ENCODE measurements at places on chromosomes 6 and 20.

- no peak for DNase-seq
These were observed 3.0 kb downstream of the CD83 start for GRCh38 chr6:14120546-14120945.

- no peak for DNase-seq
These were observed 1.2 kb upstream of the HDDC2 start for GRCh38 chr6:125302840-125303511.

DNA sequence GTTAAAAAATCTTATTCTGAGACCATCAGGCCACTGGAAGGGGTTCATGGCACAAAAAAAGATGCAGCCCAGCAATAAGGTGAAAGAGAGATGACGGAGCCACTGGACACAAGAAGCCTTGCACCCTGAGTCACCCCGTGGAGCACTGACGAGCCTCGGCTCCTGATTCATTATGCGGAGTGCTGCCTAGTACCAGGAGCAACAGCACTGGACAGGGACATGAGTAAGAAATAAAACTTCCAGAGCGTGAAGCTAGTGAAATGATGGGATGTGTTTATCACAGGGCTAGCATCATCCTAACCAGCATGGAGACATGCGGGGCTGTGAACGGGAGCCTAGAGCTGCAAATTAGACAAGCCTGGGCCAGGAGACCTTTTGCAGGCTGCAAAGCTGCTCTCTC lies 53.3 kb downstream of the RNASET2 start:
- no peak for DNase-seq

DNA sequence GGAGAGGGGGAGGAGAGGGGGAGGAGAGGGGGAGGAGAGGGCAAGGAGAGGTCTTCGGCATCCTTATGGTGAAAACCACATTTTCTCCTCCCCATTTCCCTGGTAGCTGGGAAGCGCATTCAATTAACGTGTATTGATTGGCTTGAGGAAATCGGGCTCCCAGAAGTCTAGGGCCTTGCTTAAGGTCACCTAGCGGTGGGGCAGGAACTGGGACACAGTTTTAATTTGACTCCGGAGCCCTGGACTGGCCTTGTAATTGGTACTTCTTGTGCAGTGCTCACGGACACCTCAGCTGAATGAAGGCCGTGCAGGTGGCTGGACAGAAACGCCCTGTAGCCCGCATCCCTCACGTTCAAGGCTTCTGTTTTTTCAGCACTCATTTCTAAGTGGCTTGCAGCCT lies 42.8 kb downstream of the CTCFL start:
- DNase-seq = peak; percentile 23

DNA sequence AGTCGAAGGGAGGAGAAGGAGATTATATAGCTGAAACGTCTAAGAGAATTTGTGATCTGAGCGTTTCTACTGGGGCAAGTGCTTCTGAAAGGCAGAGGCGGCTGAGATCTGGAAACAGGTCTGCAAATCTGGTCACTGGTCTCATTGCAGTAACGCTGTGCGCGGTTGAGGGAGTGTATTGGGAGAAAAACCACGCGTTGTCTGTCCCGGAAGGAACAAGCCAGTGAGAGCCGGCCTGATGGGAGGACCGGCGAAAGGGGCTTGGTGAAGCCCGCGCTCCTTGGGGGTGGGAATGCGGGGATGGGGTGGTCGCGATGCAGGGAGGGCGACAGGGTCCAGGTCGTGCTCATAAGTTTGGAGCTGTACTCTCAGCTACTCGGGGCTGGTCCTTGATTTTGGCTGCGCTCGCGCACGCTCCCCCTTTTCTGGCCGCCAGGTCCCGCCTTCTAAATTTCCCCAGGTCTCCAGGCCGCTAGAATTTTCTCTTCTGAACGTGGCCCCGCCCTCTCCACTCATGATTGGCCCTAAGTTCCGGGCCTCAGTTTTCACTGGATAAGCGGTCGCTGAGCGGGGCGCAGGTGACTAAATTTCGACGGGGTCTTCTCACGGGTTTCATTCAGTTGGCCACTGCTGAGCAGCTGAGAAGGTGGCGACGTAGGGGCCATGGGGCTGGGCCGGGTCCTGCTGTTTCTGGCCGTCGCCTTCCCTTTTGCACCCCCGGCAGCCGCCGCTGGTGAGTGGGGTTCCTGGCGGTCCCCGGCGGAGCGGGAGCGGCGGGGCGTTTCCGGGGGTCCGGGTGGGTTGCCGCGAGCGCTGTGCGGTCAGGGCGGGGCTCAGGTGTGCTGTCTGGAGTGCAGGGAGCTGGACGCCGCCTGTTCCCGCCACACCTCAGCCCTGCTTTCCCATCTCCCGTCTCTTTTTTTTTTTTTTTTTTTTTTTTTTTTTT lies at the start of gene MICB:
Gene MICB (plus strand): TSS at position 615 of the 946 bp plus-strand sequence. CDS start 49 bp downstream, at position 664.
- peak; percentile 88 for DNase-seq

GRCh38 chr6:71544906-71545305 lies 256.3 kb downstream of the OGFRL1 start:
- DNase-seq = no peak

DNA sequence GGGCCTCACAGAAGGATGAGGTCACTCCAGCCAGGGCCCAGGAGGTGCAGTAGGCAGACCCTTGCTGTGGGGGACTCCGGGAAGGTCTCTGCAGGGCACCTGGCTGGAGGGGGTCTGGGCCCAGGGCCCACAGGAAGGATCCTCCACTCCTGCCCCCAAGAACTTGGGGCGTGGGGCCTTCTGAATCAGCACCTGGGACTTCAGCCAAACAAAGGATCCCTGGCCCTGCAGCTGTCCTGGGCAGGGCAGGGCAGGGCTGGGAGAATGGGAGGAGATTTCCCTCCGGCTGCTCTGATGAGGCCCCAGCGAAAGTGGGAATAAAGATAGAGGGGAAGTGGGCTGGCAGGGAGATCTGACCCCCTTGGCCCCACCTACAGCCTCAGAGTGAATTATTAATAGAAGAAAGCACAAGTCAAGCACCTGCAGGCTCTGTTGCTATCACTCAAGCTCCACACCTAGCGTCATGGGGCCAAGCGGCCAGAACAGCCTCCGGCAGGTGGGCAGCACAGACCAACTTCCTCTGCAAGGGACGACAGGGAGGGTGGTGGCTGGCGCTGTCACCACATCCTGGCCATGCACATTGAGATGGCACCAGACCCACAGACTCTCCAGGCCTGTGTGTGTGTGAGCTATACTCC lies 61.6 kb upstream of the MRPS10 start:
- no peak for DNase-seq

- DNase-seq = no peak
These were observed 14.7 kb downstream of the SIGLEC1 start for GRCh38 chr20:3697588-3698305.

DNA sequence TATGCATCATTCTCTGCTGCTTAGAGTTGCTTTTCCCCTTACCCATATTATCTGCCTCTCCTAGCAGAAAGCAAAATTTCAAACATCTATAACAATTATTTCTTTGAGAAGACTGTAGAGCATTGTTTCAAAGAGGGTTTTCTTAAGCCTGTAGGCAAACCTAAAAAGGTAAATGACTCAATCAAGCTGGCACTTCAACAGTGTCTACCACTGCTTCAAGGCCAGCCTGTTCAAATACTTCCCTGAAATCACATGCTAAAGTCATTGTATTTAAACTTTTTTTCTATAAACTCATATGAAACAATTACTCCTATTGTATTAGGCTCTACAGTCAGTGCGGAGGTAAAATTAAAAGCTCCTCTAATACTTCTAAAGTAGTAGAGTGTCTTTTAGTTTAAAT lies 87.1 kb downstream of the OGFRL1 start:
- DNase-seq = no peak

GRCh38 chr6:54112151-54112650 lies 958 bp downstream of the MLIP start:
- DNase-seq = no peak

- no peak for DNase-seq
These were observed 4.4 kb downstream of the ZKSCAN3 start for GRCh38 chr6:28353981-28354676.

GRCh38 chr6:119630561-119631192 lies 281.1 kb upstream of the MAN1A1 start:
- DNase-seq = no peak

- no peak for DNase-seq
These were observed 448.0 kb downstream of the TENT5A start for GRCh38 chr6:81304466-81304865.

DNA sequence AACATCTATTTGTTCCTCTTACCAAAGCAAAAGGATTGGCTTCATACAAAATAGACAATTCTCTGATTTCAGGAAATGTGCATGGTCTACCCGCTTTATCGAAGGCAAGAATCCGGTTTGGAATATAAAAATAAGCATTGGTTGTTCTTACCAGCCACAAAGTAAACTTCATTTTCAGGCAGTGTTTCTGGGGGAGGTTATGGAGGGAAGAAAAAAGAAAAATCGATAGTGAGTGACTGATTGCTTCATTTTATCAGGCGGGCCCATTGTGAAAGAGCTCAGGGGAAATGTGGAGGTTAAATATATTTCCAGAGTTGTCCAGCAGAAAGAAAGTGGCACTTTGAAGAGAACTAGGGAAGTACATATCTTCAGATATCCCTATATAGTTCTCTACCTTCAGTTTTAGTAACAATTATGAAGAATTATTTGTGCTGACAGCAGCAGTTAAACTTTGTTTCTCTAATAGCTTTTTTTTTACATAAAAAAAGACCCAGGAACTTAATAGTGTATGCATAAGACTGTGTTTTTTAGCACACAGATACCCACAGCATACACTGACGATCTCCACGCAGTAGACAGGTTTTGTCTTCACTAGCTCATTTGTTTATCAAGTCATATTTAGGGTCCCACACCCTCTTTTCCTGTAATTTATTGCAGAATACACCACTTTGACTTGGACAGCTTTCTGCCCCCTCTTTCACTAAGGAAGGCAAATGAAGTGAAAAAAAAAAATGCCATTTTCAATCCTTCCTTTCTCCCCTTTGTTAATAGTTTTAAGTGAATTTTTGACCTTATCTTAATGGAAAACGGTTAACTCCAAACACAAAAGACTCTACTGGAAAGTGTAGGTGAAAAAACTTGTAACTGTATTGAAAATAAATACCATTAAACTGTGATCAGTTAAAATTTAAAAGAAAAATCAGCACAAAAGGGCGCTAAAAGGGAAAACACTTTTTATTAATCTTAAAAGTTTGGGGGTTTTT lies 2.9 kb downstream of the POU3F2 start:
- no peak for DNase-seq

DNA sequence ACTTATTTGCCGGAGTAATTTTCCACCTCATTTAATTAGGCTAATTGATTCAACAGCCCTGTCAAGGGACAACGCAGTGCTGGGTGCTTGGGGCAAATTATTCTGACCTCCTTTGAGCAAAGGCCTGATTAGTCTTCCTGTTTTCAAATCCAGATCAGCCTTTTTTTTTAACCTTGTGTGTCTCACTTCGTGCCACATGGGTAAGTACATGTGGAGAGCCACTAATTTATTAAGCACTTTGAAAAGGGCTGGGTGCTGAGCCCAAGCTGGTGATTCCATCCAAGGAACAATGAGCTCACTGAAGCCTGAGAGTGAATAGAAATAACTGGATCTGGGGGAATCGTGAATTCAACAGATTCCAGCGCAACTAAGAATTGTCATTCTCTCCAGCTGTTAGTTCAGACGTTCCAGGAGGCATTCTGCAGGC lies 229.3 kb downstream of the CLIC5 start:
- DNase-seq = no peak

- no peak for DNase-seq
These were observed 13.5 kb upstream of the ELMO2 start for GRCh38 chr20:46419882-46420281.

- DNase-seq = no peak
These were observed 384.4 kb downstream of the BMP2 start for GRCh38 chr20:7151676-7152470.

- no peak for DNase-seq
These were observed 95.9 kb downstream of the SSR1 start for GRCh38 chr6:7216941-7217621.

- no peak for DNase-seq
These were observed 7.9 kb downstream of the ATXN1 start for GRCh38 chr6:16753341-16753740.

- no peak for DNase-seq
These were observed 3.5 kb downstream of the NDUFAF5 start for GRCh38 chr20:13788167-13788834.

GRCh38 chr20:10217721-10218410 lies 764 bp upstream of the SNAP25 start:
- peak; percentile 35 for DNase-seq

All from tibial artery (tissue), 4 donors.